ENCODE measurements at places on chromosomes 7 and 10. TPM values are rescaled to one million over a fixed set of nuclear protein-coding genes. Genes with fewer than 3 reads are reported as not detected.

FUOM gene
- total RNA-seq, result 32.6 TPM

OR9A2 gene
- total RNA-seq, result not detected

CYP3A7 gene
- 0.82 TPM for total RNA-seq

TEX36 gene
- total RNA-seq, result not detected

TSPAN12 gene
- 29.5 TPM for total RNA-seq

PILRB gene
- 9.3 TPM for total RNA-seq

GRCh38 chr10:79239275-79239779 is 107.9 kb upstream of the PPIF start:
- peak; percentile 77 for DNase-seq

- no peak for DNase-seq
Observed at GRCh38 chr7:117478836-117479224, 995 bp upstream of the CFTR start.

DNA sequence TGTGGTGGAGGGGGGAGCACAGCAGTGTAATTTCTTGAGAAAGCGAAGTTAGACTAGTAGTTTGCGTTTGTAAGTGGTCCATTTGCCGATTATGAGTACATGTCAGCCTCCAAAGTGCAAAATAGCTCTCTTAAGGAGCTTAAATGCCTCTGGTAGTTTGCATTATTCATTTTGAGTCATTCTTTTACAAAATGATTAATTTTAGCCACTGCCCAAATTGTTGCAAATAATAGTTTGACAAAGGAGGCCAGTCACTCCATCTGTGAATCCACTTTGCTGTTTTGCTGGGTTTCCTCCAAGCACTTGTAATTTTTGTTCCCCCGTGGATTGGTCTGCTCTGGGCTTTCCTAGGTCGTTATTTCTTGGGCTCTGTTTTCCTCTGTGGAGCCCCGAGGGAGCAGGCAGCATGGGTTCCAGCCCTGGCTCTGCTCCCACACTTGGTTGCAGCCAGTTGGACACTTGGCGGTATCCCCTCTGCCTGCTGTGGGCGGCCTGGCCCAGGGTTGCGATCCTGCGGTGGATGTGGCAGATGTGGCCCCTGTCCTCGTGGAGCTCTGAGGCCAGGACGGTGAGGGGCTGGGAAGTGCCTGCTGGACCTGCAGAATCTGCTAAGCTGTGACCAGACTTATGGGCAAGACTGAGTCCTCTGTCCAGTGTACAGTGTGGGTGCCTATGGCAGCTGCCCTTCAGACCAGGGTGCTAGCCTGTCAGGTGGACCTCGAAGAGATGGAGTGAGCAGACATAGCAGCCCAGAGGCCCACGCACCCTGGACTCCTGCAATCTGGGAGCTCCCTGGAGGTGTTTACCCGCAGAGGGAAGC is 129.1 kb upstream of the BTBD16 start:
- no peak for DNase-seq

- DNase-seq, result no peak
Observed at GRCh38 chr10:62811159-62811875, 4.8 kb downstream of the EGR2 start.

- DNase-seq, result peak; percentile 78
Observed at GRCh38 chr10:72030762-72031543, 57.4 kb downstream of the SPOCK2 start.

GRCh38 chr10:34193931-34194626 is 621.0 kb downstream of the PARD3 start:
- DNase-seq, result no peak

DNA sequence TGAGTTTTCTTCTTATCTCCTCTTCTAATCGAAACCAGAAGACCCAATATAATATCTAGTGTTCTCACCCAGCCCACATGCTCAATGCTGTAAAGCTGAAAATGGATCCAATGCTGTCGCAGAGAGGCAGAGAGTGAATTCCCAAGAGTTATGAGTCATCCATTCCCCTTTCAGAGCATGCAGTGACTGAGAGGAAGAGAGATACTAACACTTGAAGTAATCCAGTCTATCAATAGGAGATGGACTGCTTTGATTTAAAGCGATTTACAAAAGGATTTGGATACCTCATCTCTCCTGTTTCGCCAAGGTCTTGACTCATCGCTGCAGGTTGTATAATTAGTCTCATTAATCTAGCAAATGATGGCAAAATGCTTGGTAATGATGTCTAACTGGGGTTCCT is 41.5 kb upstream of the PRKCQ start:
- no peak for DNase-seq

DNA sequence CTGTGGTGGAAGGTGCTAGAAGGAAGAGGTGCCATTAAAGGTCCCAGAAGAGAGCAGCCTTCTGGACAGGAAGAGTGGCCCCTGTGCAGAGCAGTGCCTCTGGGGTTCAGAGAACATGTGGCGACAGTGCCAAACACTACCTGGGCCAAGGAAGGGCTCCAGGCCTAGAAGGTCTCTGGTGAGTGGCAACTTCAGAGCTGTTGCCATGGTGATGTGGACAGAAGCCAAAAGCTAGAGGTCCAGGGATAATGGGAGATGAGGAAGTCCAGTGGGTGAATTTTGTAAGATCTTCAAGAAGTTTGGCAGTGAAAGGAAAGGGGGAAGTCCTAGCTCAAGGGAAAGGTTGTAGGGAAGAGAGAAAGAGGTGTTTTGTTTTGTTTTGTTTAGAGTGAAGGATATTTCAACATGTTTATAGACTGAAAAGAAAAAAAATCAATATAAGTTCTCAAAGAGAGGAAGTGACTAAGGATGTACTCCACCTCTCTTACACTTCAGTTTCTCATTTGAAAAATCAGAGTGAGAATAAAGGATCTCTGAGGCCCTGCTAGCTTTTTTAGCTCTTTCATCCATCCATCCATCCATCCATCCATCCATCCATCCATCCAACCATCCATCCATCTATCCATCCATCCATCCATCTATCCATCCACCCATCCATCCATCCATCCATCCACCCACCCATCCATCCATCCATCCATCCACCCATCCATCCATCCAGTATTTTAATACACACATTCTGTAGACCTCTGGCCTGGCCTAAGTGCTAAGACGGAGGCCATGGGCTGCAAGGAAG is 77.1 kb upstream of the DUSP5 start:
- no peak for DNase-seq

DNA sequence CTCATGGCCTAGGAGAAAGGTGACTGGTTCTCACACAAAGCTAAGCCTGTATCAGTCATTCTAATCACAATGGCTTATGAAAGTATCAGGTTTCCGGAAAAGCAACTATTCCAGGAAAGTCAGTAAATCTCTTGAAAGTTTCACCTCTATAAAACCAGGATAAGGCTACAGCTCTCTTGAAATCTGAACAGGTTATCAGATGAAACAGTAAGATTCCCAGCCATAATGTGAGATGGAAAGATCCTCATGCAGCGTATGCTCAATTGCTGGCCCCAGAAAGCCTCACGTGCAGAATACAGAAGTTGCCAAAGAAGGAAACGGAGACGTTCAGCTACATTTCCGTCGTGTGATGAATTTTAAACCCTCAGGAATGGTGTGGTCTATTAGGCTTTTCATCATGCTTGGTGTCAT is 90.0 kb downstream of the PFKFB3 start:
- DNase-seq, result no peak

GRCh38 chr7:117072620-117073118 is 119.4 kb downstream of the ST7 start:
- peak; percentile 72 for DNase-seq

DNA sequence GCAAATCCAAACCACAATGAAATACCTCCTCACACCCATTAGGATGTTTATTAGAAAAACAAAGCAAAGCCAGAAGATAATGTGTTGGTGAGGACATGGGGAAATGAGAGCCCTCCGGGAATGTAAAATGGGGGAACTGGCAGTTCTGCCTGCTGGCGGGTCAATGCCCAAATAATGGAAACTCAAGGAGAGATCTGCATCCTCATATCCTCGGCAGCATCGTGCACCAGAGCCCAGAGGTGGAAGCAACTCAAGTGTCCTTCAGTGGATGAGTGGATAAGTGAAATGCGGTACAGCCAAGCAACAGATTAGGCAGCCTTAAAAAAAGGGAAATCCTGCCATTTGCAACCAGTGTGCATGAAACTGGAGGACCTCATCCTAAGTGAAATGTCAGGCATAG is 325.2 kb downstream of the WDR37 start:
- DNase-seq, result no peak

All from right atrium auricular region (tissue), 2 donors.